ENCODE measurements at places on chromosomes 16 and 17.

DNA sequence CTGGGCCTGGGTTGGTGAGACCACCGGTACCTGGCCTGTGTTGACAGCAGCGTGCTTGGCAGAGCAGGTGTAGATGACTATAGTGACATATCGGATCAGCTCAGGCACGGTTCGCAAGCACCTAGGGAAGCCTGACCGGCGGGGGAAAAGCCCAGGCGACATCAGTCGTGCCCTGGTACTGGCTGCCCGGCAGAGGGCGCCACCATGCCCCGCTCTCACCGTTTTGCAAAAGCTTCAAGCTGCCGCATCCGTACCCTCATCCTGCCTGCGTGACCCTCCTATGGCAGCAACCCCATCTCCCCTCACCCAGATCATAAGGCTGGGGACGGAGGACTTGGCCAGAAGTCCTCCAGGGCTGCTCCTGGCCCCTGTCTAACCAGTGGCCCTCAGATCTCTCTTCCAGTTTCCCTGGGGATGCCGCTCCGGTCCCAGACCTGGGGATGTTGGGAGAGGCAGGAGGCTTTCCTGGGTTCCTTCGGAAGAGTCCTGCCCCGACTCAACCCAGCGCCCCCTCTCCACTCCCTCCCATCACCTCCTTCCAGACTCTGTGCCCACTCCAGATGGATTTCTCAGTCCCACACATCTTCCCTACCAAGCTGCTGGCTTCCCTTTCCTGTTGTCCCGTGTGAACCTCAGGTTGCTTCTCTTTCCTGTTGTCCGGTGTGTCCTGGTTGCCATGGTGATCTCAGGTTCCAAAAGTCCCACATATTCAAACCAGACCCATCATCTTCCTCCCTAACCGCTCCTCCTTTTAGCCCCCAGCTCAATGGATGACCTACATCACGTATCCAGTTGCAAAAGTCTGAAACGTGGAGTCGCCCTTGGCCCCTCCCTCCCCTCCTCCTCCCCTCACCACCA lies 13.7 kb downstream of the ALOX12B start:
- peaks cover 23% of the 10 kb centered on the region for H3K4me1 ChIP-seq
- H3K27ac ChIP-seq, result no peak overlapping the region
- peaks cover 21% of the 10 kb centered on the region for H3K27me3 ChIP-seq
- peak overlapping the region; percentile 52 for H3K4me3 ChIP-seq
- no peaks in the 10 kb centered on the region for H3K36me3 ChIP-seq
- DNase-seq, result peak; percentile 78

DNA sequence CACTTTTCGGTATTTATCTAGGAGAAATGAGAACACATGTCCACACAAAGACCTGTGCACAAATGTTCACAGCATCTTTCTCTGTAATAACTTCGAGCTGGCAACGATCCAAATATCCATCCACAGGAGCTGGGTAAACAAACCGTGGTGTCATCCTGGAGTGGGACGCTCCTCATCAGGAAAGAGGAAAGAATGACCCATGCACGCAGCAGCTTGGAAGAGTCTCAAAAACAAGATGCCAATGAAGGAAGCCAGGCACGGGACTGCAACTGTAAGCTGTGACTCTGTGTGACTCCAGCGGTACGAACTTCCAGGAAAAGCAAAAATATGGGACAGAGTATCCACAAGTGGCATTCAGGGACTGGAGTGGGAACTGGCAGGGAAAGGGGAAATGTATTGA lies 36.7 kb upstream of the CIBAR2 start:
- H3K36me3 ChIP-seq, result no peaks in the 10 kb centered on the region
- H3K4me1 ChIP-seq, result no peaks in the 10 kb centered on the region
- H3K4me3 ChIP-seq, result no peak overlapping the region
- no peak overlapping the region for H3K27ac ChIP-seq
- no peaks in the 10 kb centered on the region for H3K27me3 ChIP-seq
- no peak for DNase-seq

DNA sequence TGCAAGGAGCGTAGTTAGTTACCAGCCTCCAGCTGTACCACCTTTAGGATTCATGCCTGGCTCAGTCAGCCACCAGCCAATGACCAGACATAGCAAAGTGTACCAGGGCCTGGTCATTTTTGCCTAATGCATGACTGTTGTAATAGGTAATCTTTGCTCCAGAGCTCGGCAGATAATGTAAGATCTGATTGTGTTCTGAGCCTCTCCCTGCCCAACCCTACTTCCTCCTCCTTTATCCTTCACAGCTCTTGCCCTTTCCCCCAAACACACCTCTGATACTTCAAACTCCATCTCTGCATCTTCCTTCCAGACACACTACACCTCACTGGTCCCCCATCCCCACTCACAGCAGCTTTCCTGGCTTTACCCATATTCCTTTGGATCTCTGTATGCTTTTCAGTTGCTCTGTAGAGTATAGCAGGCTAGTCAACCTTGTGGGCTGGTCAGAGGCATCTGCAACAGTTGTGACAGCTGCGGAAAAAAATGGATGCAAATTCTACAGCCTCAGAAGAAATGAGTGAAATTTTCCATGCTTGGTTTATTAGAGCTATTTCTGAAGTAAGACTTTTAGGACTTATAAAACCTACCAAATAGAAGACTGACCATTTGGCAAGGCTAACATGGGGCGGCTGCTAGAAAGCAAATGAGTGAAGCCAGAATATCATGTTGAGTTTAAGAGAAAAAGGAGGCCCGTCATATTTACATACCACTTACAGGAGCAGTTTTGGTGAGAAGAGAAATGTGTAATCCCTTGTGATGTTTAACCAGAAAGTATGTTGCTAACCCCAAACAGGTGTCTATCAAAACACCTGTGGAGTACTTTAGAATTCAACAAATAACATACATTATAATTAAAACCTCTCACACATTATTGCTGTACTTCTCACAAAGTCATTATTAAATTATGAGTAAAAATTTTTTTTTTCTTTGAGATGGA lies 19.9 kb upstream of the C16orf87 start:
- H3K36me3 ChIP-seq, result no peaks in the 10 kb centered on the region
- H3K4me3 ChIP-seq, result no peak overlapping the region
- H3K27ac ChIP-seq, result no peak overlapping the region
- no peaks in the 10 kb centered on the region for H3K27me3 ChIP-seq
- DNase-seq, result no peak

DNA sequence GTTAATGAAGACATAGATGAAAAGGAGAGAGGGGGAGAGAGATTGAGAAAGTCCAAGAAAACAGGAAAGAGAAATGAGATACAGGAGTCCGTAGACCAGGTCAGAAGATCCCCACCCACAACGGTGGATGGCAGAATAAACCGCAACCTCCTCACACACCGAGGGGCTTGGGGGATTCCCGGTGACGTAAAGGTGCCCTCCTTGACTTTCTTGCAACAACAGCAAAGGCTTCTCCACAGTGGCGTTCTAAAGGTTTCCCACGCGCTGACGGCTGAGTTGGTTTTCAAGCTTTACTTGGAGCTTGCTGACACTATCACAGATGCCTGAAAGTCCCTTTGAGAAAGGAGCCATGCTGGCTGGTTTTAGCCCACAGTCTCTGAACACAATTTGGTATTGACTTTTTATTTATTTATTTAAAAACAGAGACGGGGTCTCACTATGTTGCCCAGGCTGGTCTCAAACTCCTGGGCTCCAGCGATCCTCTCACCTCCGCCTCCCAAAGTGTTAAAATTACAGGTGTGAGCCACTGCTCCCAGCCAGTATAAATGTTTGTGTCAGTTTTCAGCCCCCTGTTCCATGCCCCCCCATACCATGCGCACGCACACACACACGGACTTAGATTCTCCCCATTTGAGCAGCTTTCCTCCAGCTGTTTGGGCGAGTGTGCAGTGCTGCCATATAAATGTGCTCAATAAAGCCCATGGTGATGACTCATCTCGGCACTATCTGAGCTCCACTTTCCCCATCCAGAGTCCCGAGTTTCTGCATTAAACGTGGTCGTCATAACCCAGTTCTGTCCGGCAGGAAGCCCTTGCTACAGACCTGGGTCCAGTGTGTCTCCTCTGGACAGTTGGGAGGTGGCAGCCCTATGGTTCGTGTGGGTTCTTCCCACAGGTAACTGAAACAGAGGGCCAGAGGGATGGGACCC lies 33.0 kb upstream of the SEC14L1 start:
- no peak overlapping the region for H3K4me3 ChIP-seq
- H3K27ac ChIP-seq, result peak overlapping the region; percentile 11
- H3K36me3 ChIP-seq, result no peaks in the 10 kb centered on the region
- H3K4me1 ChIP-seq, result no peaks in the 10 kb centered on the region
- peak; percentile 21 for DNase-seq
- H3K27me3 ChIP-seq, result no peaks in the 10 kb centered on the region

DNA sequence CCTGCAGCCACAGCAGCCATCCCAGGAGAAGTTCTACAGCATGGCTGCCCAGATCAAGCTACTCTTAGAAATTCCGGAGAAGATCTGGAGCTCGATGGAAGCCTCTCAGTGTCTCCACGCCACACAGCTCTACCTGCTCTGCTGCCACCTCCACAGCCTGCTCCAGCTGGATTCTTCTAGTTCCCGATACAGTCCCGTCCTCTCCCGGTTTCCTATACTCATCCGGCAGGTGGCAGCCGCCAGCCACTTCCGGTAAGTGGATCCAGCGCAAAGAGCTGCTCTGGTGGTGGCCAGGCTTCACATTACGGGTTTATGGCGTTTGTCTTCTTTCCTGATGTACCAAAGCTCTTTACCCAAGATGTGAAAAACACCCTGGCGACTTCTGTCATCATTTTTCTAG lies 3.6 kb downstream of the COG1 start:
- no peaks in the 10 kb centered on the region for H3K27me3 ChIP-seq
- H3K27ac ChIP-seq, result no peak overlapping the region
- no peak for DNase-seq
- H3K36me3 ChIP-seq, result peaks cover 46% of the 10 kb centered on the region
- no peak overlapping the region for H3K4me3 ChIP-seq

DNA sequence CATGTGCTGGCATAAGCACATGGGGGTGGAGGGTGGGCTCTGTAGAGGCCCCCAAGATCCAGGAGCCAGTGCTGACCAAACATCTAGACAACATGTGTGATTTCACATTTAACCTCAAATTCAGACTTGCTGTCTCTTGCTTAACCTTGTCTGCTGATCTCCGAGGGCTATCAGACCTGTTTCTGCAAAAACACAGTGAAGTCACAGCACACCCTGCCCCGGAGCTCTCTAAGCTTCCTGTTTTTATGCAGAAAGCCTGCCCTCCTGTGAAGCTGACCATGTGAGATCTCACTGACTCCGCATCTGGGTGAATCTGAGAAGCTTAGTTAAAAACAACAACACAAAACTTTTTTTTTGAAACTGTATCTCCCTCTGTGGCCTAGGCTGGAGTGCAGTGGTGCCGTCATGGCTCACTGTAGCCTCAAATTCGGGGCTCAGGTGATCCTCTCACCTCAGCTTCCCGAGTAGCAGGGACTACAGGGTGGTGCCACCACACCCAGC lies 6.6 kb upstream of the DPEP2 start:
- H3K4me3 ChIP-seq, result no peak overlapping the region
- no peaks in the 10 kb centered on the region for H3K27me3 ChIP-seq
- DNase-seq, result no peak
- peak overlapping the region; percentile 58 for H3K27ac ChIP-seq

DNA sequence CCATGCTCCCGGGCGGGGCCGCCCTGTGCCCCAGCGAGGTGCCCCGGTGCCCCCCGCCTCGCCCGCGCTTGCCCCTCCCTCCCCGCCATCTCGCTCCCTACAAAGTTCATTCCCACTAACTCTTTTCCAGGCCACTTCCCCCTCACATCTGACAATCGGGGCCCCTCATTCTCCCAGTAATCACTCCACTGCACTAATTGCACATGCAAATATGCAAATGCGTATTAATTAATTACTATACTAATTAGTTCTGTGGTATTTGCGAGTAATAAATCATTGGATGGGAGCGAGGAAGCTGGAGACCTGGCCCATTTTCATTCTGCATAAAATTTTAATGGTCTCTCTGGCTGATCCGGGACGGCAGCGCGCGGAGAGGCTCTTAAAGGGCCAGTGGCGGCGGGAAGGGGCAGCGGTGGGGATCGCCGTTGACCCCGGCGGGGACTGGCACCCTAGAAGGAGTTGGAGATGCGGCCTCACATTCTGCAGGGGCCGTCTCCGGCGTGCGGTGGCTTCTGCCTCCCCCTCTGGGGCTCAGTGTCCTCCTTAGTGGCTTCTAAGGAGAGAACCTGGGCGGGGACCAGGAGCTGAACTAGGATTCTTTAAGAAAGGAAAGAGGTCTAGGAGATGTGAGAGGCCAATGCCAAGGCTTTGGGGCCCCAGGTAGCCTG lies 8.4 kb upstream of the PPP1R1B start:
- peak overlapping the region; percentile 51 for H3K4me3 ChIP-seq
- peaks cover 18% of the 10 kb centered on the region for H3K4me1 ChIP-seq
- DNase-seq, result no peak
- H3K27me3 ChIP-seq, result no peaks in the 10 kb centered on the region
- no peaks in the 10 kb centered on the region for H3K36me3 ChIP-seq

- no peaks in the 10 kb centered on the region for H3K27me3 ChIP-seq
- H3K4me3 ChIP-seq, result no peak overlapping the region
- H3K36me3 ChIP-seq, result no peaks in the 10 kb centered on the region
- H3K4me1 ChIP-seq, result no peaks in the 10 kb centered on the region
Measured at GRCh38 chr16:8694795-8695728, 20.6 kb downstream of the ABAT start.

DNA sequence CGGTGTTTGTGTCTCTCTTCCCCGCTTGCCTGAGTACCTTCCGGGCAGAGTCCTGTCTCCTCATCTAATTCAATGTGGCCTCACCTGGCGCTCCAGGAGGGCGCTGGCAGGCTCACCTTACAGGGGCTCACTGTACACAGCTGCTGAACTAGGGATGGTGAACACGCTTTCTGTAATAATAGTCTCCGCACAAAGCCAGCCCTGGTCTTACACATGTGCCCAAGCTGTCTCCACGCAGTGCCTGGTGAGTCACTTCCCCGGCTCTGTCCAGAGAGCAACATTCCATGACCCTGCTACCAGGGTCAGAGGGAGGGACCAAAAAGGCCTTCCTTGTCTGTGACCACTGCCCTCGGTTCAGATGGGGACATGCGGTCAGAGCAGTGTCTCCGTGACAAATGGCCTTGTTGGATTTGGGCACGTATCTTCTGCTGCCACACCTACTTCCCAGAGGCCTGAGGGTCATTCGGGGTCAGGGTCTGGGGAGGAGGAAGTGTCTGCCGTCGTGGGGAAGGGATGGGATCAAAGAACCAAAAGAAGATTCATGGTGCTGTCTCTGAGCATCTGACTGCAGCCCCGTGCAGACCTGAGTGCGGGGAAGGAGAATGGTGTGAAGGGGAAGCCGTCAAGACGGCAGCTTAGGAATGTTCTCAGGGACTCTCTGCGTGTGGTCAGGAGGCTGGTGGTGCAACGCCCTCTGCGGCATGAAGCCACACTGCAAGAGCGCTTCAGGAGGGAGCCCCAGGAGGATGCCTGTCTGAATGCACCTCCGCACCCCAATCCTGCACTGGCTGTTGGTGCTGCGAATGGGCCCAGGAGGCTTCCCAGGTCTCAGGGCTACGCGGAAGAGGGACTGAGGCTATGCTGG lies 68.8 kb downstream of the IL21R start:
- H3K27me3 ChIP-seq, result no peaks in the 10 kb centered on the region
- H3K4me3 ChIP-seq, result no peak overlapping the region

GRCh38 chr16:51822471-51822870 lies 671.4 kb upstream of the SALL1 start:
- H3K36me3 ChIP-seq, result no peaks in the 10 kb centered on the region
- H3K27ac ChIP-seq, result no peak overlapping the region
- H3K4me1 ChIP-seq, result no peaks in the 10 kb centered on the region
- DNase-seq, result no peak
- H3K4me3 ChIP-seq, result no peak overlapping the region
- H3K27me3 ChIP-seq, result no peaks in the 10 kb centered on the region

GRCh38 chr16:188674-189073 lies 8.4 kb downstream of the HBQ1 start:
- no peaks in the 10 kb centered on the region for H3K4me1 ChIP-seq
- peaks cover 47% of the 10 kb centered on the region for H3K36me3 ChIP-seq
- H3K27ac ChIP-seq, result no peak overlapping the region
- no peaks in the 10 kb centered on the region for H3K27me3 ChIP-seq
- H3K4me3 ChIP-seq, result no peak overlapping the region
- no peak for DNase-seq
